Endothelial cell of coronary artery (primary cell): ENCODE measurements at places on chromosomes 13 and 19. TPM values are rescaled to one million over a fixed set of nuclear protein-coding genes. Genes with fewer than 3 reads are reported as not detected.

TYROBP gene
- not detected in 2 replicates for total RNA-seq

FPR3 gene
- under 0.01 and 2.4 TPM in 2 replicates for total RNA-seq

ZNF66 gene
- 1.2 and 2.5 TPM in 2 replicates for total RNA-seq

ERFL gene
- total RNA-seq: under 0.01 TPM in 1 of 2 replicates, not detected in the other

GJB6 gene
- not detected in 2 replicates for total RNA-seq

PGLYRP2 gene
- total RNA-seq: under 0.01 TPM in 1 of 2 replicates, not detected in the other

FXYD7 gene
- not detected in 2 replicates for total RNA-seq

PEX11G gene
- 0.85 and 1.4 TPM in 2 replicates for total RNA-seq

GTF2F2 gene
- 23.6 and 24.0 TPM in 2 replicates for total RNA-seq

STOML3 gene
- not detected in 2 replicates for total RNA-seq

CNN1 gene
- total RNA-seq: 2.0 and 6.9 TPM in 2 replicates
